ENCODE measurements at places on chromosomes 7 and 10.

GRCh38 chr7:132183781-132184380 lies 392.4 kb downstream of the PLXNA4 start:
- no peaks in the 10 kb centered on the region for H3K36me3 ChIP-seq
- H3K27me3 ChIP-seq, result no peaks in the 10 kb centered on the region
- DNase-seq, result peak; percentile 64
- H3K4me3 ChIP-seq, result no peak overlapping the region
- H3K27ac ChIP-seq, result no peak overlapping the region

DNA sequence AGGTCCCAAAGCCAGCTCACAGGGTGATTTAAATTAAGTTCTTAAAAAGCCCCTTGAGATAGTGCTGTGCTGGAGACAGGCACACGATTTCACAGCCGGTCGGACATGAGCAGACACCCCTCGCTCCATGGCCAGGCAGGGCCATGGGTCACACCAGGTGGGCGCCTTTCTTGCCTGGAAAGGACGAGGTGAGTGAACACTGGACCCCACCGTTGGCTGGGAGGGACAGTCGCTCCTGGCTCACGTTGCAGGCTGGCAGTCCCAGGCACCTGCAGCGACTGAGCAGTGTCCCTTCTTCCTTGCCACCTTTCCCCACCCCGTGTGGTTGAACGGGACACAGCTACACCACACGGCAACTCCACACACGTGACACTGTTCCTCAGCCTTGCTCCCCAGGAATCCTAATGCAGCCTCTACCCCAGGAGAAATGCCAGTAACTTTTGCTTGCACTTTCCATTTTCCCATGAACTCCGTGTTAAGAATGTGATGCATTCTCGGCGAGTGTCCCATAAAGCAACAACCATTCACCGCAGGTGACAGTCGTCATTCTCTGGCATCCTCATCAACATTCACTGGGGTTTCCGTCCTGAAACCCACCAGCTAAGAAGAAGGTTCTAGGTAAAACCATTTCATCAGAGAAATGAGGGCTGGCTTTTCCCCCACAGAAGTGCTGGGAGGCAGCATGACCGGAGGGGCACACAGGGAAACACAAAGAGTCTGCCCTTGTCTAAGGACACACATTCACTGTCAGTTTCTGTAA lies 217.4 kb downstream of the ZMYND11 start:
- no peak for DNase-seq
- H3K36me3 ChIP-seq, result no peaks in the 10 kb centered on the region
- no peaks in the 10 kb centered on the region for H3K27me3 ChIP-seq
- H3K4me1 ChIP-seq, result no peaks in the 10 kb centered on the region
- no peak overlapping the region for H3K4me3 ChIP-seq

DNA sequence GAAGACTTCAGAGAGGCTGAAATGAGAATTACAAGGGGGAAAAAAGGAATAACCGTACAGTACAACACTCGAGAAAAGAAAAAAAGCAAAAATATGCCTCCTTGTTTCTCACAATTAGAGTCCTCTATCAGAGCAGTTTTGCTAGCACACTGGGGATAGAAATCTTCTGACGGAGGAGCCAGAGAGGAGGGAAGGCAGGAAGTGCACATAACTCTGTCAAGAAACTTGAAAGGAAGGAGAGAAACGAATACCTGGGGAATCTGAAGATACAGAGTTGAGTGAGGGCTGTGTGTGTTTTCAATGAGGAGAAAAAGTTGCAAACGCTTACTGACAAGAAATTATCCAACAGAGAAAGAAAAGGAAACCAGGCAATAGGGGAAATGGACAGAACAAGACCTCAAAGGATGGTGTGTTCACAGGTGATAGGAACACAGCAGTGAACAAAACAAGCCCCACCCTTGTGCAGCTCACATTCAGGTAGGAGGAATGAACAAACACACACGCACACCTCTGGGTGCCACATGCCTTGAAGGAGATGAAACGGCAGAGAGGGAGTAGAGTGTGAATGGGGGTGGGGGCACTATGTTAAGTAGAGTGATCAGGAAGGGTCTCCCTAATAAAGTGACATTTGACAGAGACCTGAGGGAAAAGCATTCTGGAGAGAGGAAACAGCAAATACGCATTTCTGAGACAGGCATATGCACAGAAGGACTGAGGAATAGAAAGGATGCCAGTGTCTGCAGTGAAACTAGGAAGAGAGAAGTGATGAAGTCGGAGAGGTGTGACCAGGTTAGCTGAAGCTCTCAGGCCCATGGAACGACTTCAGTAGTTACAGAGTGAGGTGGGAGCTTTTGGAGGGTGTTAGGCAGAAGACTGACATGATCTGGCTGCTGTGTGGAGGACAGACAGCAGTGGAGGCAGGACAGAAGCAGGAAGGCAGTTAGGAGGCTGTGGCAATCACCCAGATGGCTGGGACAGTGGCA lies 46.7 kb upstream of the SPOCK2 start:
- H3K36me3 ChIP-seq, result no peaks in the 10 kb centered on the region
- no peak overlapping the region for H3K27ac ChIP-seq

- DNase-seq, result peak; percentile 8
- H3K27ac ChIP-seq, result no peak overlapping the region
- H3K4me3 ChIP-seq, result no peak overlapping the region
- H3K4me1 ChIP-seq, result no peaks in the 10 kb centered on the region
- H3K36me3 ChIP-seq, result no peaks in the 10 kb centered on the region
These were observed 14.4 kb upstream of the SPRN start for GRCh38 chr10:133438711-133439273.

GRCh38 chr10:102779680-102780526 lies 36.2 kb downstream of the WBP1L start:
- no peak overlapping the region for H3K27ac ChIP-seq
- H3K4me3 ChIP-seq, result no peak overlapping the region
- H3K4me1 ChIP-seq, result peaks cover 35% of the 10 kb centered on the region
- H3K36me3 ChIP-seq, result no peaks in the 10 kb centered on the region
- H3K27me3 ChIP-seq, result no peaks in the 10 kb centered on the region

DNA sequence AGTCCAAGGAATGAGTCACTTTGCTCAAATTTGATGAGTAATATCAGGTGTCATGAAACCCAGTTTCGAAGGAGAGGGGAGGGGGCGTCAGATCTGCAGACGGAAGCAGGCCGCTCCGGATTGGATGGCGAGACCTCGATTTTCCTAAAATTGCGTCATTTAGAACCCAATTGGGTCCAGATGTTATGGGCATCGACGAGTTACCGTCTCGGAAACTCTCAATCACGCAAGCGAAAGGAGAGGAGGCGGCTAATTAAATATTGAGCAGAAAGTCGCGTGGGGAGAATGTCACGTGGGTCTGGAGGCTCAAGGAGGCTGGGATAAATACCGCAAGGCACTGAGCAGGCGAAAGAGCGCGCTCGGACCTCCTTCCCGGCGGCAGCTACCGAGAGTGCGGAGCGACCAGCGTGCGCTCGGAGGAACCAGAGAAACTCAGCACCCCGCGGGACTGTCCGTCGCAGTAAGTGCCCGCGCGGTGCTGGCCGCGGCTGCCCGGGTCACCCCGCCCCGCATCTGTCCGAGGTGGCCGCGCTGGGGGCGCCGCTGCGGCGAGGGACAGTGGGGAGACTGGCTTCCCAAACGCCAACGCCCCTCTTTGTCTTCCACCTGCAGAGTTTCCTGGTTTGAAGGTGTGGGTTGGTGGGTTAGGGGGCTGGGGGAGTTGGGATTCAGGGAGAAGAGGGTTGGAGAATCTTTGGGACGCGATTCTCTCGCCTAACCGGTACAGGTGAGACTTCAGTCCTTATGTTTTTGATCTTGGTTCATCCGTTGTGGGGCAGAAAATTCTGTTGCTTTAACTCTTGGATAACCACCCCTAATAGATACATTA lies at the start of gene TAC1:
TSS of gene TAC1 (plus strand) at position 351 of the 829 bp plus-strand sequence. CDS start 527 bp downstream, outside the sequence.
- peak within 1 kb of the TSS; percentile 33 for H3K4me3 ChIP-seq
- peak; percentile 74 for DNase-seq
- no peaks in the 10 kb centered on the region for H3K36me3 ChIP-seq

DNA sequence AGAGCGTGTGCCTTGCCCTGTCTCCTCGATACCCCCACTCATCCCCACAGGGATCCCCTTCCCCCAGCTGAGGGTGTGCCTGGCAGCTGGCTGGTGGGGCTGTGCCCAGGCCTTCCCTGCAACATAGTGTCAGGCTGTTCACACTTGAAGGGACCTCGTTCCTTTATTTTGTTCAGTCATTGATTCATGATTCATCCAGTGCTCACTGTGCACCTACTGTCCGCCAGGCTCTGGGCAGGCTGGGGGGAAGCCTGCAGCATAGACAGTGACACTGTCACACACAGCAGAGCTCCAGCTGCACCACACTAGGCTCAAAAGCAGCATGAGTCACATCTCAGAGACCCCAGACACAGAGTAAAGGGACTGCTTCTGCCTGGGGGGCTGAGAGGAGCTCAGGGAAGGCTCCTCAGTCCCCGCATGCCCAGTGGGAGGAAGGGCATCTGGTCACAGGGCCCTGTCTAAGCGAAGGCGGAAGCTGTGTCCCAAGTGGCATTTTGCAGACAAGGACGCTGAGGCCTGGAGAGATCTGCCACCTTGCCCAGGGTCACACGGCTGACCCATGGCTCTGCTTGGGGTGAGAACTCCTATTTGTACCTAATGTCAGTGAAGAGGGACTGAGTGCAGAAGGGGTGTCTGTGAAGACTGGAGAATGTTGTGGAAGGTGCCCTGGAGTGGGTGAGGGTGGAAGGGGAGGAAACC lies 27.9 kb downstream of the CDH23 start:
- DNase-seq, result no peak
- no peak overlapping the region for H3K4me3 ChIP-seq
- H3K4me1 ChIP-seq, result no peaks in the 10 kb centered on the region
- H3K27ac ChIP-seq, result no peak overlapping the region

- no peak overlapping the region for H3K27ac ChIP-seq
- no peaks in the 10 kb centered on the region for H3K4me1 ChIP-seq
- no peak overlapping the region for H3K4me3 ChIP-seq
- H3K36me3 ChIP-seq, result no peaks in the 10 kb centered on the region
- H3K27me3 ChIP-seq, result no peaks in the 10 kb centered on the region
These were observed 1251.5 kb downstream of the DNAJB9 start for GRCh38 chr7:109821156-109821555.

GRCh38 chr10:19970717-19971116 lies 154.5 kb downstream of the PLXDC2 start:
- H3K36me3 ChIP-seq, result no peaks in the 10 kb centered on the region
- no peak for DNase-seq
- H3K4me1 ChIP-seq, result peaks cover 2% of the 10 kb centered on the region
- no peaks in the 10 kb centered on the region for H3K27me3 ChIP-seq

DNA sequence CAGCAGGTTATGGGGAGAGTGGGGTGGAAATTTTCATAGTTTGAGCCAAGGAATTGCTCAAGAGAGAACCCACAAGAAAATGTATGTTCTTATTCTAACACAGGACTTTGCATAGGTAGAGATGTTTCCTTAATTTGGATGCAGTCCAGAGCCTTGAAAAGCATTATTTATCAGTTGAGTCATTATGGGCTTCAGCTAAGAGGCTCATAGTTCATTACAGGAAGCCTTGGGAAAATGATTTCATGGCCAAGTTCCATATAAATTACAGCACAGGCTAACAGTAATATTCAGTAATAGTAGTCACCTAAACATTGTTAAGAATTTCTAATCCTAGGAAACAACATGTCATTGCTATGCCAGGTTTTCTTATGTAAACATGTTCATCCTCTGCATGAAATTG lies 131.1 kb upstream of the PTPRZ1 start:
- no peak for DNase-seq
- H3K36me3 ChIP-seq, result no peaks in the 10 kb centered on the region
- no peak overlapping the region for H3K4me3 ChIP-seq

GRCh38 chr7:49295146-49295545 lies 370.8 kb downstream of the CDC14C start:
- no peak overlapping the region for H3K27ac ChIP-seq
- no peak for DNase-seq
- no peak overlapping the region for H3K4me3 ChIP-seq

GRCh38 chr10:69739634-69740033 lies 62.1 kb upstream of the COL13A1 start:
- H3K4me3 ChIP-seq, result no peak overlapping the region
- DNase-seq, result no peak
- no peaks in the 10 kb centered on the region for H3K36me3 ChIP-seq
- H3K27me3 ChIP-seq, result no peaks in the 10 kb centered on the region
- H3K4me1 ChIP-seq, result peaks cover 5% of the 10 kb centered on the region

DNA sequence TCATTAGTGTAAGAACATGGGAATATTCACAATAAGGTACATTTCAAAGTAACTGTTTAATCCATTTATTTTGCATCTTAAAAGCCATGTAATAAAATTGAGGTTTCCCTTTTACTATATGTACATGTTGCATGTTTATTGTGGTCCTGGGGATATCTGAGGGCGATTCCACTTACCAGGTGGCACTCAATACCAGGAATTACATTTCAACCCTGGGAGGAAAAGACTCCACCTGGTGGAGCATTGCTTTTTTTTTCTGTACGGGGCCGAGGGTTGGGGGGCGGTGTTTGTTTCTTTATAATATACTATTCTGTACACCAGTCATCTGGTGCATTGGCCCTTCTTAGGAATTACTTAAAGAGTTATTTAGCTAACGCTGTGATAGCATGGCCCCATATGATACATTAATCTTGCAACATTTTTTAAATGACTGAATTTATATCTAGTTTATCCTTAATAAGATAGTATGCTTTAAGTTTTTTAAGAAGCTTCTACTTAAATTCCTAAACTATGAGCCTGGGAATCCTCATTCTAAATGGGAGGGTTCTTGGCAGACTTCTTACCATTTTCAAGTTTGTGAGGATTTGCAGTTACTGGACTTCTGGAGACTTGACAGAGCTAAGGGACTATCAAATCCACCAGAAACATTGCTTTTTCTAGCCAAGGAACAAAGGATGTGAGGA lies 7.2 kb upstream of the HGF start:
- H3K4me1 ChIP-seq, result no peaks in the 10 kb centered on the region
- H3K27ac ChIP-seq, result no peak overlapping the region
- H3K36me3 ChIP-seq, result no peaks in the 10 kb centered on the region
- DNase-seq, result peak; percentile 18
- no peak overlapping the region for H3K4me3 ChIP-seq
- H3K27me3 ChIP-seq, result no peaks in the 10 kb centered on the region

DNA sequence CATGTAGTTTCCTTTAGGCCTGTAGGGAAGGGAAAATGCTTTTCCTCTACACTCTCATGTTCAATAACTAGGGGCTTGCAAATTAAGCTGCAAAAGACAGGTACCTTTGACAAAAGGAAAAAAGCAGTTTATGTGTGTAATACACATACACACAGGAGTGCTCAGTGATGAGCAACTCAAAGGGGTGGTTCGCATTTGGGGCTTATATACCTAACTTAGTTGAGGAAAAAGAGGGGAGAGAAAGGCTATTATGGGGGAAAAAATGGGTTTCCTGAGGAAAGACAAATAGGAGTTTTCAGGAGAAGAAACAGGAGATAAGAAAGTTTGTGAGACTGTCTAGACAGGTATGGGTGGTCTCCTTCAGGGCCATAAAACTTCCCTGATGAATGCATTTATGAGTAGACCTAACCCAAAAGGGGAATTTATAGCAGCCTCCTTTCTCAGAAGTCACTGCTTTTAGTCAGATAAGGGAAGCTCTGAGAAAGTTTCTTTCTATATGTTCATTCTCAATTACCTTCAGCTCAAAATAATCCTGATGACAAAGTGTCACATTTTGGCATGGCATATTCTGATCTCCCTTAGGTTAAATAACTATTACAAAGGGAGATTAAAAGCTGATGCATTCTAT lies 55.2 kb upstream of the EZH2 start:
- no peak for DNase-seq
- H3K36me3 ChIP-seq, result no peaks in the 10 kb centered on the region
- no peak overlapping the region for H3K27ac ChIP-seq
- H3K4me3 ChIP-seq, result no peak overlapping the region

All from mesendoderm (in vitro differentiated cells).